ENCODE measurements at places on chromosomes 3 and 15.
A peak's percentile ranks its signal among the peaks of the same experiment; 100 is the strongest.

DNA sequence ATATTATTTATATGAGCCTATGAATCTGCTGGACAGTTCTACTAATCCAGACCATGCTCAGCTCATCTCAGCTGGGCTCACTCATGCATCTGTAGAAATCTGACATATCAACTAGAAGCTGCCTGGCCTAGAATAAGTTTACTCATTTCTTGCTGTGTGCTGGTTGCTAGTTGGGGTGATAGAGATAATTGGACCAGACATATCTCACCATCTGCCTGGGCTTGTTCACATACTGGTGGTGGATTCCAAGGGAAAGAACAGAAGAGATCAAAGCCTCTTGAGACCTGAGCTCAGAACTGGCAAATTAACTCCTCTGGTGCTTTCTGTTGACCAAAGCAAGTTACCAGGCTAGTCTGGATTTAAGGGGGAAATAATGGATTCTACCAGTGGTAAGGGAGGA lies 109.1 kb downstream of the NSUN3 start:
- DNase-seq = no peak

GRCh38 chr3:185175370-185175987 lies 22.6 kb upstream of the C3orf70 start:
- no peak for DNase-seq

DNA sequence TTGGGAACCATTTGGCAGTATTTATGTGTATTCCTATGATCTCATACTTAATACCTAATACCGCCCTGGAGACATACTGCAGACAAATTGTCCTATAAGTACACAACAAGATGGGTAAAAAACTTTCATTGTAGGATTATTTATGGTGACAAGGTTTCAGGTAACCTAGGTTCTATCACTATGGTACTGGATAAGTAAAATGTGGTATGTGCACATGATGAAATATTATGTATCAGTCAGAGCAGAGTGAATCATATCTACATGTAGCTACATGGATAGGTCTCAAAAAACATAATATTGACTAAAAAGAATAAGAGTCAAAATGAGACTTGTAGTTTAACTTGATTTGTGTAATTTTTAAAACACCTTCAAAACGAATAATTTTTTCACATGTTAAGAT lies 147.8 kb downstream of the LEKR1 start:
- DNase-seq = no peak

GRCh38 chr3:143657391-143657790 lies 190.9 kb downstream of the SLC9A9 start:
- no peak for DNase-seq

GRCh38 chr3:40191850-40192448 lies 117.6 kb upstream of the EIF1B start:
- peak; percentile 40 for DNase-seq

GRCh38 chr15:26698555-26698954 lies 74.3 kb downstream of the GABRB3 start:
- DNase-seq = no peak

- no peak for DNase-seq
Measured at GRCh38 chr3:187746442-187747281, 1.4 kb upstream of the BCL6 start.

- DNase-seq = no peak
Measured at GRCh38 chr3:140284372-140284771, 349.4 kb downstream of the CLSTN2 start.

DNA sequence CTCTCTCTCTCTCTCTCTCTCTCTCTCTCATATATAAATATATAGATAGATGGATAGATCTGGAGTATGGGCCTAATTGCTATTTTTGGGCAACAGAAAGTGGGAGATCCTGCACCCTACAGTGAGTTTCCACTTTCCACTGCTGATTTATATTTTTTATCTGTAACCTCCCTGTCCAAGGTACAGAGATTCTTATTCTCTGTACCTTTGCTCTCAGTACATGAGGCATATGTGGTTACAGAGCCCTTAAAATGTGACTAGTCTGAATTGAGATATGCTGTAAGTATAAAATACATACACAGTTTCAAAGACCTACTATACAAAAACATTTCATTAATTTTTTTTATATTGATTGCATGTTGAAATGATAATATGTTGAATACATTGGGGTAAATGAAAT lies 51.1 kb upstream of the FOXP1 start:
- DNase-seq = no peak

DNA sequence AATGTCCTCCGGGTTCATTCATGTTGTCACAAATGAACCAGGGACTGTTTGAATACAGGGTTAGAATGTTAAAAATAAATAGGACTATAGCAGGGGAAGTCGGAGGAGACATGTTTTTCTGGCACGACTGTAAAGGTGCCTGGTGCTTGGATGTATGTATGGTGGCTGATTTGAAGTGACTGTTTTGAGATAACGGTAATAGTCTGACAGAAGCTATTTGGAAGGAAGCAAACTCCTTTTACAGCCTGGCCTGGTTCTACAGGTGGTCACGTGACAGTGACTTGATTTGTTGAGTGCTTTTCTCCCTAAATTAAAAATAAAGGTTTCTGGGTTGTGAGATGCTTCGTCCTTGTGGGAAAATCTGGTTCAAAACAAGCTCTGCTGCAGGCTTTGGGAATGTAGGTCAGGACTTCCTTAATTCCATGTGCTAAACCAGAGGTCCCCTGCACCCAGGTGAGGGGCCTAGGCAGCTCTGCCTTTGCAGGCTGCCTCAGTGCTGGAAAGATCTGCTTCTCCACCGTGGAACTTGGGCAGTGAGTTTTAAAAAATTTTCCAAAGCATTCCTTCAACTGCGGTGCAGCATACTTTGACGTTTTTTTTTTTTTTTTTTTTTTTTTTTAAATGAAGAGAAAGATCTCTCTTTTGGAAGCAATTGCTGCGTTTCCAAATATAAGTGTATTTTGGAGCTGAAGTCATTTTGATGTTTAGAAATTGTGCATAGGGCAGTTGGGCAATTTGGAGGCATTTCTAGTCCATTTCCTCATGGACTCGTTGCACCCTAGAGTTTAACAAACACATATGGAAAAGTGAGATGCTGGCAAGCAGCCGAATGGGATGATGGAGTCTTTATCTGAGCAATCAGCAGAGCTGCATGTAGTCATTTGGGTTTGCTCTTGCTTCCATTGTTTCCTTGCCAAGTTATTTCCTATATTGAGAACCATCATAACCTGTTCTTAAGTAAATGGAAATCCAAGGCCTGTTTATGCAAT lies 30.9 kb downstream of the ITPR1 start:
- DNase-seq = no peak

- no peak for DNase-seq
Measured at GRCh38 chr3:98914210-98915080, 12.9 kb upstream of the DCBLD2 start.

DNA sequence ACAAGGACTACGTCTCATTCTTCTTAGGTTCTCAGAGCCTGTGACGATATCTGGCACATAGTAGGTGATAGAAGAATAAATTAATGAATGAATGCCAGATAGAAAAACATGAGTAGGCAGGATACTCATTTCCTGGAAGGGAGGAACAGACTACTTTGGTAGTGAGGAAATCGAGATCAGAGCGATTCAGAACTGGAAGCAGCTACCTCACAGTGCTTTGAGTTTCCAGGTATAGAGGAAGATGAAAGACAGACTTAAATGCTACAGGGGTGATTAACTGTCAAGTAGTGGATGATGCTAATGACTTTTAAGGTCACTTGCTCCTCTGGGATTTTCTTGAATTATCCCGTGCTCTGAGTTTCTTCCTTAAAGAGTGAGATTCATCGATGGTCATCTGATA lies 951.5 kb upstream of the CFAP20DC start:
- no peak for DNase-seq

- no peak for DNase-seq
Measured at GRCh38 chr3:45365060-45365459, 23.3 kb upstream of the LARS2 start.

DNA sequence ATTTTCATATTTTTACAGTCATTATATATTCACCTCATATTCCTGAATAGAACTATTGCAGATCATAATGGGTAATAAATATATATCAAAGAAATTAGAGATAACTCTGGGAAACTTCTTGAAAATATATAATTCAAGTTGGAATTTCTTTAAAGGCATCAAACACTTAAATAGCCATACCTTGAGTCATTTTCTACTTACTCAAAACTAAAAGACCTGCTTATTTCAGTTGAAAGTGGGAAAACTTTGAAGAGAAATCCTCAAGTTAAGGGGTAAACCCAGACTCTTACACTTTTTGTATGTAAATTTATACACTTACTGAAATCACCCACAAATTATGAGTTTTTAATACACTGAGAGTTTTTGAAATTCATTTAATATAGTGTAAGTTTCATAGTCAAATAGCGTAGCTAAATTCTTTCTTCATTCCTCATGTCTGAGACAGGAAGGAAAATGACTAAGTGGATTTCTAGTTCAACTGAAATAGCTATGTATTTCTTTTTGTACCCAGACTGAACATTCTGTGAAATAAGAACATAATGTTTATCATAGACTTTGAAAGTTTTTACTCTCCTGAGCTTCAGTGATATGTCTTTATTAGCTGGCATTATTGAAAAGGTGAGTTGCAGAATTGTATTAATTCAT lies 4.6 kb upstream of the ALCAM start:
- no peak for DNase-seq

DNA sequence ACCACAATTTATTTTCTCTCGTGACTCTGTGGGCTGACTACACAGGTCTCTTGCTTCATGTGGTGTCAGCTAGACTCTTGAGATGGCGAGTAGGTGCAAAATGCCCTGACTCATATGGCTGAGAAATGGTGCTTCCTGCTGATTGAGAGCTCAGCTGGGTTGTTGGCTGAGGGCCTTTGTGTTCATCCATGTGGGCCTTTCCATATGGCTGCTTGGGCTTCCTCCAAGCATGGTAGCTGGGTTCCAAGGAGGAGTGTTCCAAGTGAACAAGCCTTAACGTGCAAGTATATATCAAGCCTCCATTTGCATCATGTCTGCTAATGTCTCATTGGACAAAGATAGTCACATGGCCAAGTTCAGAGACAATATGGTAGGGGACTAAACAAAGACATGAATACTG lies 164.0 kb downstream of the PDCD6IP start:
- no peak for DNase-seq

- peak; percentile 78 for DNase-seq
Measured at GRCh38 chr3:187741403-187742350, 3.6 kb downstream of the BCL6 start.

DNA sequence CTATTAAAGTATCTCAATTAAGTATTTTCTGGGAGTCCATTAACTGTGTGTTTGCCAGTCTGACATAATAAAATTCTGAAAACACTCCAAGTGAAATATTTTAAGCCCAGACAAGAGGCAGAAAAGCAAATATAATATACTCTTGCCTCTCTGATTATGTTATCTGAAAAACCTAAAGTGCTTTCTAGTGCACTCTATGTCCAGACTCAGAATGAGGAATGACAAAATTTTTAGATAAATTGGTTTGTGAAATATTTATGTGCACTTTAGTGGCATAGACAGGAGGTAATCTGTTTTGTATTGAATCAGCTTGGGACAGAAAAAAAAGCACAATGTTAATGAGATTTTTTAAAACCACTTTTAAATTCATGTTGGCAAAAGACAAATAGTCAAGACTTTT lies 508.2 kb upstream of the SUCLG2 start:
- no peak for DNase-seq

DNA sequence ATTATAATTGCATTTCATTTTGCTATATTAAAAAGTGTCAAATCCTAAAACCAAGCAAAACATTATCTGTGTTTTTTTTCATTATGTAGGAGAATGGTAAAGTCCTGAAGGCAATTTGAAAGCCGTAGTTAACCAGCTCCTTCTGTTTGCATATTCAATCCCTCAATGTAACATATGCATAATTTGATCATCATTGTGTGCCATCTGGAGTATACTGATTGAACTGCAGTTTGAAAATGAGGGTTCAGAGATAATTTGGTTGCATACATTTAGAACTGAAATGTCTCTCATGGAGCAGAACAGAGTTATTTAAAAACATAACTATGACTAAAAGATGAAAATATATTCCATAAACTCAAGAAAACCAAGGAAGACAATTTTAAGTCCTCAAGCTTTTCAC lies 518.6 kb downstream of the GBE1 start:
- DNase-seq = no peak

DNA sequence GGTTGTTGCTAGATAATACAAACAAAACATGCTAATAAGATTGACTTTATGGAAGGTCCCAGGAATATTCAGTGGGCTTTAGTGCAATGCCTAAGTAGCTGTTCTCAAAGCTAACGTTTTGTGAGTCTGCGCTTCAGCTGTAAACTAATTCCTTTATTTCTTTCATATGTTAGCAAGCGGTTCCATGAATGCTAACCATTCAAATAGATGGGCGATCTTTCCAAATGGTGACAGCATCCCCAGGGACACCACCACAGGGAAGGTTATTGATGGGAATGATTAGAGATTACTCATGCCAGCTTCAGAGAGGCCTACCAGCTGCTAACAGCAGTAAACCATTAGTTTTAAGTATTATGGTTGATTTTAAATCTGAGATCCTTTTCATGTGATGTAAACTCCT lies 405.7 kb upstream of the MCTP2 start:
- DNase-seq = no peak

- DNase-seq = no peak
Measured at GRCh38 chr3:51336261-51336660, 48.8 kb upstream of the MANF start.

DNA sequence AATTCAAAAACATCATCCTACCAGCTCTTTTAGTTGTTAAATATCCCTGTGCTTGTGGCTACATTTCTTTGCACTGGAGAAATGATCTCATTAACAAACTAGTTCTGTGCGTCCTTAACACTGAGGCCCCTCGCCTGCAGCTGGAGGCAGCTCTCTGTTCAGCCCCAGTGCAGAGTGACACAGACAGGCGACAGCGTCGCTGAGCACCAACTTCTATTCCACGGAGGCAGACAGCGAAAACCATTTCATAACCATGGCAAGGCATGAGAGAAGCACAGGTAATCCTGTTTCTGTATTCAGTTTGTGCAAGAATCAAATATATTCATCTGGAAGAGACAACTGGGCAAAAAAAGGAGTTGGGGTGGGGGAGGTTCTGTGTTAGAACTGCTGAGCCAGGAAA lies 530.7 kb downstream of the ZIC1 start:
- DNase-seq = no peak

- DNase-seq = no peak
Measured at GRCh38 chr3:12253516-12254343, 35.1 kb upstream of the PPARG start.

DNA sequence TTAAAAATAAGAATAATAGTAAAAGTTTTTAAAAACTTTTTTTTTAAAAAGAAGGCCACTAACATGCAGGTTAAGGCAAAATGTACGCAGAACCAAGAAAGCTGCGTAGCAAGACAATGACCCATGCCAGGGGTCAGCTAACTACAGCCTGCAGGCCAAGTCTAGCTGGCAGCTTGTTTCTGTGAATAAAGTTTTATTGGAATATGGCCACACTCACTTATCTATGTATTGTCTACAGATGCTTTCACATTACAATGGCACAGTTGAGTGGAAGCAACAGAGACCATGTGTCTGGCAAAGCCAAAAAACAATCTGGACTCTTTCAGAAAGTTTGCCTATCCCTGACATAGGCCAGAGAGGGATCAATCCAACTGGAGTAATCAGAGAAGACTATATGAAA lies 46.7 kb downstream of the WWTR1 start:
- DNase-seq = no peak

GRCh38 chr3:159486580-159486979 lies 502.1 kb upstream of the IL12A start:
- no peak for DNase-seq

- no peak for DNase-seq
Measured at GRCh38 chr15:74318376-74319137, 48.9 kb downstream of the CYP11A1 start.
